G401 (cell line): ENCODE measurements at places on chromosomes 11 and 22. TPM values are rescaled to one million over a fixed set of nuclear protein-coding genes. Genes with fewer than 3 reads are reported as not detected.
A peak's percentile ranks its signal among the peaks of the same experiment; 100 is the strongest.

- DNase-seq, result no peak
These were observed 14.3 kb upstream of the RANBP1 start for GRCh38 chr22:20101638-20102037.

GRCh38 chr11:13745165-13745564, 76.7 kb downstream of the FAR1 start:
- DNase-seq, result no peak

GRCh38 chr11:105781807-105782206, 171.9 kb downstream of the GRIA4 start:
- no peak for DNase-seq

DNA sequence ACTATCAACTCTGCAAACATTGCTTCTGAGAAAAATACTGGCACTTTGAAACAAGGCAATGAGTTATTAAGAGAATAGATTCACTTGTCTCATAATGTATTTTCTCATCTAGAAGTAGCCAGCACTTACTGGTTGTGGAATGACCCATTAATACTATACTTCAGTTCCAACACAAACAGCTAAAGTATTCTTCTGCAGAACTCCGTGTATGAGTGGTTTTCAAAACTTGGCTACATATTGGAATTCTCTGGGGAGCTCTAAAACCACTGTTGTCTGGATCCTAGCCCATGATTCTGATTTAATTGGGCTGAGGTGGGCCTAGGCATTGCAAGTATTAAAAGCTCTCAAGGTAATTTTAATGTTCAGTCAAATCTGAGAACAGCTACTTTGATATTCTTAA, 1416.4 kb upstream of the RAG2 start:
- DNase-seq, result no peak

- DNase-seq, result no peak
These were observed 21.9 kb downstream of the PRR5L start for GRCh38 chr11:36317992-36318391.

GRCh38 chr11:66333896-66334604, 2.2 kb downstream of the RIN1 start:
- peak; percentile 53 for DNase-seq

- DNase-seq, result no peak
These were observed 30.5 kb upstream of the TTC28 start for GRCh38 chr22:28710107-28710506.

Gene HINFP
- 18.5 and 22.4 TPM in 2 replicates for total RNA-seq

Gene ARHGAP8
- 15.7 and 20.5 TPM in 2 replicates for total RNA-seq
